Activated CD4-positive, alpha-beta T cell treated with anti-CD3 and anti-CD28 coated beads, Interleukin-2, amount 50 U/mL, for 16 hours (primary cell): ENCODE measurements at places on chromosomes 11 and 22.

DNA sequence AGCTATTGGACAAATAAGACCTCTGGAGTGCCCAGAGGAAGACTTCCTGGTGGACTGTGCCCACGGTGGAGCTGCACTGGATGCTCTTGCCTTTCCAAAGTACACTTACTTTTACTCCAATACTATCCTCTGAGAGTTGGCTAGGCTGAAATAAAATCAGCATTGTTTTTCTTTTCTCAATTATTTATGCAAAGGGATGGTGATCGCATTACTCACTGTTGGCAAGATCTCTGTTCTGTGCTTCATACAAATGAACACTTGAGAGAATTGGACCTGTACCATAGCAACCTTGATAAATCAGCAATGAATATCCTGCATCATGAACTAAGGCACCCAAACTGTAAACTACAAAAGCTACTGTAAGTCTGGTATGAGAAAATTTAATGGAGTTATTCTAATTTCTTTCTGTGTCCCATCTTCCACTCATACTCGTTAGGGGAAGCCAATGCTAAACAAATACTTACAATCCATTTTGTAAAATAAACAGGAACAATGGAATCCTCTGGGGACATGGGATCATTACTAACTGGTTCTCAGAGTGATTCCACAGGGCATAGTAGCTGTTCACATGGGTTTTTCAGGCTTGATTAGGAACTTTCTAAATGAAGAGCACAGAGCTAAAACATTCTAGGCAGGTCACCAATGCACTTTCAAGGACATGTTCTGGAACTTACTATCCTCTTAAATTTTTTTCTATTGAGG lies 26.3 kb downstream of the NLRP14 start:
- DNase-seq = no peak

GRCh38 chr11:96969251-96969650 lies 579.4 kb downstream of the JRKL start:
- DNase-seq = no peak

- no peak for DNase-seq
Observed at GRCh38 chr11:16779436-16779835, 41.0 kb downstream of the C11orf58 start.

DNA sequence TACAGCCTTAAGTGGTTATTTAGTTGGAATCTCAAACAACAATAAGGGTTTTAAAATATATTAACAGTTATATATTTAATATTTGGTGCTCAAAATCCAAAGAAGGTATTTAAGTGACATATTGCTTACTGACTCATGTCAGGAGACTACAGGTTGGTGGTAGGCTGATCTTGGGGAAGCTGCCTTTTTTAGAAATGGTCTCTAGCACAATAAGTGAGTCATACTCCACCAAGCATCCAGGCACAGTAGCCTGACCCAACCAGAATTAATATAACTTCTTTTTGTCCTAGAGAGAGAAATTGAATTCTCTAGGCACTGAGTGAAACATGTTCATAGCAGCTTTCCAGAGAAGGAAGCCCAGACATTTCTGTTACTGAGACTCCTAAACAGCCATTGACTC lies 868.5 kb upstream of the TENM4 start:
- no peak for DNase-seq

GRCh38 chr11:8714622-8715225 lies 32.1 kb downstream of the RPL27A start:
- no peak for DNase-seq

DNA sequence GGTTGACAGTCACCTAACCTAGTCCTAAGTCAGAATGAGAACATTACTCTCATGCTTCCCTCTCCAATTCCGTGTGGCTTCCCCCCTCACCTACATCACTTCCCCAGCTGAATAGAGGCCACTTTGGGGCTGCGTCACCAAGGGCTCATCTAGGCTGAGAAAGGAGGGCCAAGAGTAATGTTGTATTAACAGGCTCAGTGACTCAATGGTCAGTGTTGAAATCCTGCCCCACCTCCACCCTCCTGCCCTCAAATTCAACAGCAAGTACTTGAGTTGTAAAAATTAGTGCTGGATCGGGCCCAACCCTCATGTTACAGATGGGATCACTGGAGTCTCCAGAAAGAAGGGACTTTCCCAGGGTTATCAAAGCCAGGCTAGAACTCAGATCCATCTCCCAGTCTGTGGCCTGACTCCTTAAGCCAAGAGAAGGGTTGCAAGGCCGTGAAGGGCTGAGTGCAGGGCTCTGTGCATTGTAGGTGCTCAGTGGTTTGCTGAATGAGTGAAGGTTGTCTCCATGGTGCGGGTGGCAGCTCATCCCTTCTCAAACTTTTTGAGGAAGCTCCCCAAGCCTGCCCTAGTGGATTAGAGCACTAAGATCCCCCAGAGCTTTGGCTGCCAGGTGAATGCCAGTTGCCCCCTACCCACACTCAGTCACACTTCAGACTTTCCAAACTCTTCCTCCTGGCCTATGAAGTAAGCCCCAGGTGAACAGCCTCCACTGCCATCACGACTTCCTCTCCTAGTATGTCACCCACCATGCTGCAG lies 3.2 kb downstream of the DGAT2 start:
- no peak for DNase-seq

- DNase-seq = no peak
Observed at GRCh38 chr22:17954200-17954859, 70.0 kb downstream of the MICAL3 start.

- no peak for DNase-seq
Observed at GRCh38 chr11:1235306-1235900, 12.5 kb downstream of the MUC5B start.

- no peak for DNase-seq
Observed at GRCh38 chr11:116613206-116613875, 159.4 kb downstream of the BUD13 start.

GRCh38 chr11:66181632-66182315 lies 86.7 kb upstream of the RAB1B start:
- no peak for DNase-seq
